ENCODE measurements at places on chromosomes 5 and 9.

DNA sequence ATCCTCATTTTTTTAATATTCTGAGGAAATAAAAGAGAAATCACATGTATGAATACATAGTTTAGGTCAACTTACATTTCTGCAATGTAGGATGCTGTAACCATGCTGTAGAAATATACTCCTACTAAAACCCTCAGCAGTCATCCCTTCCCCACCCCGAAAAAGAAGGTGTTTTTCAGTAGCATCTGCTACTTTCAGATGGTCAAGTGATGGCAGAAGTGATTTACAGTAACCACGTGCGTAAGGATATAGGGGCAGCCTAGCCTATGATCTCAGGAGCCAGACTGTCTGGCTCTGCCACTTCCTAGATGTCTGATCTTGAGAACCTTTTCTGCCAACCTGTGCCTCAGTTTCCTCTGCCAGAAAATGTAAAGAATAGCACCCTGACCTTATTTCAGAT is 26.0 kb upstream of the SYK start:
- no peak for DNase-seq

- DNase-seq = no peak
These were observed 13.7 kb downstream of the RNU6ATAC start for GRCh38 chr9:134150557-134151214.

DNA sequence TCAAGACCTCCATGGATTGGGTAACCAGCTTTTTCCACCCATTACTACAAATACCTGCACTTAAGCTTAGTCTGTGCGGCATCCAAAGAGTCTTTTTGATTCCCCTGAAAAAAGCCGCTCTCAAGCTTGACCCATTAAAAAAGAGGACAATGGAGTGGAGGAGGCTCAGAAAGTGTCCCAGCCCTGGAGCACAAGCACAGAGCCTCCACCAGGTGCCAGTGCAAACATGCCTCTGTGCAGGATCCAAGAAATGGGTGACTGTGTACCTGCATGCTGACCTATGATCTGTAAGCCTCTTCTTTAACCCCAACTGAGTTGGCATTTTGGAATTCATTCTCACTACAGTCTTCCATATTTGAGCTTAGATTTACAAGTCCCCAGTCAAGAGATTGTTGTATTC is 168.3 kb upstream of the TLE4 start:
- DNase-seq = no peak

- no peak for DNase-seq
These were observed 110.0 kb upstream of the TUT7 start for GRCh38 chr9:86464242-86464641.

GRCh38 chr5:120789918-120790317 is 325.8 kb downstream of the PRR16 start:
- DNase-seq = no peak

DNA sequence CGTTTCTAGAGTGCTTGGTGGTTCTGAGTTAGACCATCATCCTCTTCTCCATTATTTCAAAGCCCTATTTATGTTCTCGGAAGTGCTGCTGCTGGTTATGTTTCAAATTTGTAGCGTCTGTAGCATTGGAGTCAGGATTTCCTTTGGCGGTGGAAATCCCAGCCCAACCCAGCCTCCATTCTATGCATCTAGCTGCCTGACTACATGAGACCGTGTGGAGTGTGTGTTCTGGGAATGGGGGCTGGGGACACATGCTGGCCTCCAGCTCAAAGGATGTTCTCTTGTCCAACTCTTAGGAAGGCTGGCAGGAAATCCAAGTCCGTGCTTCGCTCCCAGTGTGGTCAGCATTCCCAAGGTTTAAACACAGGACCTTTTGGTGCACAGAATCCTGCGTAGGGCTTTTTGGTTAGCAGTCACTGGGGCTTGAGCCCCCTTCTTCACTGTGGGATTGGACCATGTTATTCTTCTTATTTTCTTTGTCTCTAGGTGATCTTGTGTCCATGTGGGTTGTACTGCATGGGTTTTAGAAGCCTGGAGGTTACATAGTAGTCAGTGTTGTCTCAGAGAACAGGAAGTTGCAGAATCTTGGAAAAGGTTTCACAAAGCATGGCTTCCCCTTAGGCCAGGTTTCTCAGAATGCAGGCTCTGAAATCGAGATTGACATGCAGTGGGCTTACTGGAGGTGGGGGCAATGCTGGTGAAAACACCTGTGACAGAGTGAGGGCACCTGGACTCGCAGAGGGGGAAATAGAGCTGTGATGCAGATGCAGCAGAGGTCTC is 132.2 kb downstream of the ARHGAP26 start:
- no peak for DNase-seq

GRCh38 chr9:79166005-79166404 is 405.8 kb upstream of the TLE4 start:
- no peak for DNase-seq

DNA sequence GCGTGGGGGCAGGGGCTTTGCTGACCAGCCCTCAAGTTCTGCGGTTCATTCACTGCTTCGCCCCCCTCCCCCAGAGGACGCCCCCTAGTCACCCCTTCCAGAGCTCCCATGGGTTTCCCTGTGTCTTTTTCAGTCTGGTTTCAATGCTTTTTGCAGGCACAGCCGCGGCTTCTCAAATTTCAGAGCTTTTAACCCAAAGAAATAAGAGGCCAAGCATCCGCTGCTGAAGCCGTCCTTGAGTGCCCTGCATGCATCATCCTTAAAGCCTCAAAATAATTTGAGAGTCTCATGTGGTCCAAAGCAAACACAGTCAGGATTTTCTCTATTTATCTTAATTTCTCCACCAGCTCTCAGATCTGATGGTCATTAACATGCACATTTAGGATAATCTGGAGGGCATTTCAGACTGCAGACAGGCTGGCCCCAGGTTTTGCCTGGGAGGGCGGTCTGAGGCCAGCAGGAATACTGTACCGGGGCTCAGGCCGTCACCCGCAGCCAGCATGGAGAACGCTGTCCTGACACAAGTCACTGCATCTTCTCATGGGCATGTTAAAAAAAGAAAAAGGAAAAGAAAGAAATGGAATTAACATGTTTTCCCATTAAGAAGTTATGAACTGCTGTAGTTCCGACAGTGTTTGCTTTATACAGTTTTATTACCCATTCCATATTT is 420.8 kb upstream of the IRX4 start:
- no peak for DNase-seq

DNA sequence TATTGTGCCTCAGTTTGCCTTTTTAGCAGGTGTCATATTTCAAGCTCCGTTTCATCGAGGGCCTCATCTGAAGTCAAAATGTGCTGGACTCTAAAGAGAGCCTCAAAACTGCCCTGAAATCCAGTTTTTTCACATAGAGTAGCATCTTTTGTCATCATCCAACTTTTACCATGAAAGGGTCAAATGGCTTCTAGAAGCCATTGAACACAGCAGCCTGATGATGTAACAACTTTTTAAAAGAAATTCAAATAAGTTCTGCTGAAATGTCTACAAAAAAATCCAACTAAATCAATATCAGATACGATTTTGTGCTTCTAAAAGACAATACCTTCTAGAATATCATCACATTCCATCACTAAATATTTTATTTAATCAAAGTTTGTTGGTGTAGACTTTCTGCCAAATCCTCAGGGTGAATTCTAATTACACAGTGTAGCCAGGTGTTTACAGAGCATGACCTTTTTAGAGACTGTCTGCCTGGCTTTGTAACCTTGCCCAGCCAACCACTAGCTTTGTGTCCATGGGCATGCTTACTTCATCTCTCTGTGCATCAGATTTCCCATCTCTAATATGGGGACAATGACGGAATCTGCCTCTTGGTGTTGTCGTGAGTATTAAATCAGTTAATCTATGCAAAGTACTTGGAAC is 505.0 kb downstream of the EBF1 start:
- no peak for DNase-seq

- DNase-seq = no peak
These were observed 24.9 kb downstream of the SHB start for GRCh38 chr9:38043931-38044623.

- DNase-seq = no peak
These were observed 227.6 kb upstream of the DAP start for GRCh38 chr5:10988622-10989021.

DNA sequence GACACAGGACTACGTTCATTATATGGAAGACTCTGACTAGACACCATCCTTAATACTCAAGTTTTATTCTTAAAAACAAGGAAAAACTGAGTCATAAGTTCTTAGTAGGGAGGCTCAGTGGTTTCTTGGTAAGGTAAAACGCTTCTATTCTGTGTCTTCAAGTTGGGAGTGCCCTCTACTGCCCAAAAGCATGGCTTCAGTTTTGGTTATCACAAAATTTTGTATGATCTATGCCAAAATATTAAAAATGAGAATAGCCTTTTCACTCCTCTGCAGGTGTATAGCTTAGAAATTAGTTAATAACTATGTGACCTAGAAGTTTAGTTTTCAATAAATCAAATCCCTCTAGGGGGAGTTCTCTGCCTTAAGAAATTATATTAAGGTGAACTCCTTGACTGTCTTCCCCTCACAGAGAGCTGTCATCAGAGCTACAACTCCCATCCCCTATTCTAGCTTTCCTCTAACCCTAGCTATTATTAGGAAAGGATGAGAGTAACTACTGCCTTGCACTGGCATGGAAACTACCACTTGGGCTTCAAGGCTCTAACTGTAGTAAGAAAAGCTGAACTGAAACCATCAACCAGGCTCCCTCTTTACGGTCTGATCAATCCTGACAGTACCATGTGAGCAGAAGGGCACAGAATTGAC is 189.7 kb downstream of the GNAQ start:
- no peak for DNase-seq

- no peak for DNase-seq
These were observed 138.1 kb downstream of the DIRAS2 start for GRCh38 chr9:90504486-90504885.

DNA sequence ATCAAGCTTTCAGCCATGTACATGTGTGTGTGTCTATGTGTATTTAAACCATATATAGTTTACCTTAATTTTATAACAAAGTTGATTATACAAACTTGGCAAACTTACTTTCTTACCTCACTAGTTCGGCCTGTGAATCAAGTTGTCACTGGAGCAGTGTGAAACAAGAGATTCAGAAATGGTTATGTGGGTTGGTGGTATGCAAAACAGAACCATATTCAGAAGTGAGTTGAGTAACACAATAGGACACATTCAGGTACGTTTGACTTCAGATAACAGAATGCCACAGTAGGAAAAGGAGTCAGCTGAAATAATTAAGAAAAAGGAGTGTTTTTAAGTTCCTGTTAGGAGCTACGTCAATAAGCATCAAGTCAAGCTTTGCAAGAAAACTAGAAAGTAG is 21.5 kb downstream of the XPA start:
- DNase-seq = no peak

DNA sequence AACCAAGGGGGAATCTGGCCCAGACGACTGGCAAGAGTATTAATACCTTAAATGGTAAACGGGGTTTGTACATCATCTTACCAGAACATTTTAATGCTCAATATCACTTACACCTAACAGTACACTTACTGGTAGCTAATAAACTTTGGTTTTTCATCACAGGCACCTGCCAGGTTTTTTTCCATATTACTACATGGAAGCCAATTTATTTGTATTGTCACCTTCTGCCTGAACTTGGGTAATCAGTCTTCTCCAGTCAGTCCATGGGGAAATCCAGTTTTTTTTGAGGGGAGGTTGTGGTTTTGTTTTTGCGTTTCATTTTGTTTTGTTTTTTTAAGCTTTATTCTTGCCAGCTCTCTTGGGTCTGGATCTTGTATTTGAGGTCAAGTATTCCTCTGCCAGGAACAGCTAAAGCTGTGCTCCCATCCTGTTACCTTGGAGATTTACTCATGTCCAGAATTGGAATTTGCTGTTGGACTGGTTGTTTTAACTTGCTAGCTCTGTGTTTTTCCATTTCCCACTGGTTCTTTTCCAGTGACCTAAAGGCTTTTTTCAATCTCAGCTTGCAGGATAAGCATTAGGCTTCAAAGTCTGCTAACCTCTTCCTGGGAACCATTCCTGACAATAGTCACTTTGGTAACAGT is 11.1 kb upstream of the NADK2 start:
- no peak for DNase-seq

GRCh38 chr9:128025736-128026135 is 41.4 kb downstream of the NAIF1 start:
- DNase-seq = peak; percentile 20

GRCh38 chr5:147832541-147832940 is 1.1 kb upstream of the SPINK1 start:
- no peak for DNase-seq

DNA sequence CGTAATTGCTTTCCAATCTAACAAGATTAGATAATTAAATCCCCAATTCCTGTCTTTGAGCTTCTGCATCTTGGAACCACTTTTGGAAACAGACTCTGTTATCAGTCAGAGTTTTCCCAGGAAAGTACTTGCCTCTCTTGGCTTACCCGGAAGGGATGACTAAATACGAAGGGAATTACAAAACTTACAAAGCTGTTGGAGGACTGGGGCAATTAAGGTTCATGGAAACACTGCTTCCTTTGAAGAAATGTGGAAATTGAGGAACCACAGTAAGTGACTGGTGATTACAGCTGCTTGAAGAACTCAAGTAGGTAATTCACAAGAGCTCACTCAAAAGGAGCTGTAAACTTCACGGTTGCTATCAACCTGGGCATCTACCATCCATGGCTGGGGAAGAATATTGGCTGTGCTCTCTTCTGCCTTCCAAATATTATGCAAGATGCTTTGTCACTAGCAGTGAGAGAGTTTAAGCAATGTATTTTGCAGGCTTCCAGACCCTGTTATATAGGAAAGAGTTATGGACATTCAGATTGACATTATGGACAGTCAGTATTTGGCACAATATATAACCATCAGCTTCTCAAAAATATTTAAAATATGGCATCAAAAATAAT is 104.6 kb upstream of the MAN2A1 start:
- DNase-seq = no peak

- DNase-seq = no peak
These were observed 12.1 kb downstream of the MAN2A1 start for GRCh38 chr5:109701792-109702191.

GRCh38 chr5:140633021-140633471 is at the start of gene CD14:
TSS of gene CD14 (minus strand) at chr5:140633175. CDS start at chr5:140633071, 104 bp downstream.
- no peak for DNase-seq

GRCh38 chr5:73221161-73221560 is 48.2 kb downstream of the TMEM174 start:
- no peak for DNase-seq

- DNase-seq = no peak
These were observed 149.0 kb upstream of the FST start for GRCh38 chr5:53331463-53331862.
